ENCODE measurements at places on chromosomes 4 and X.

DNA sequence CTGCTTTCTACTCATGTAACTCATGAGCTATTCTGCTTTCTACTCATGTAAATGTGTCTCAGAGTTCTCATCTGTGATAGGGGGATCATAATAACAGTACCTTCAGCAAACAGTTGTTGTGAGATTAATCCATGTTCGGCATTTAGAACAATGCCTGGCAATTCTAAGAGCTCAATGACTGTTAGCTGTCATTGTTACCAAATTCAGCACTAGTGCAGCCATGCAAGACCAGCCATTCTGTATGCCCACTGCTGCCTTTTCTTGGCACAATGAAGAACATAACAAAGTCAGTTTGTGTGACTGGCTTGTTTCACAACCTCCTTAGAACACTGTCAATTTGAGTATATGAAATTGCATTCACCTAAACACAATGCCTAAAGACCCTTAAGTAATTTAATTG is 163.2 kb downstream of the ANK2 start:
- no peak for DNase-seq

GRCh38 chrX:13180807-13181206 is 136.4 kb upstream of the FAM9C start:
- DNase-seq: no peak

- no peak for DNase-seq
These were observed 53.1 kb downstream of the CCNI start for GRCh38 chr4:77022560-77023179.

- no peak for DNase-seq
These were observed 230.3 kb upstream of the PGRMC2 start for GRCh38 chr4:128517739-128518510.

GRCh38 chrX:24377195-24377594 is 16.8 kb downstream of the SUPT20HL1 start:
- no peak for DNase-seq

- DNase-seq: peak; percentile 8
These were observed 144.9 kb downstream of the POLA1 start for GRCh38 chrX:24838629-24839028.

Measured in NCI-H2107 (cell line).